ENCODE measurements at places on chromosomes 2 and 18.

DNA sequence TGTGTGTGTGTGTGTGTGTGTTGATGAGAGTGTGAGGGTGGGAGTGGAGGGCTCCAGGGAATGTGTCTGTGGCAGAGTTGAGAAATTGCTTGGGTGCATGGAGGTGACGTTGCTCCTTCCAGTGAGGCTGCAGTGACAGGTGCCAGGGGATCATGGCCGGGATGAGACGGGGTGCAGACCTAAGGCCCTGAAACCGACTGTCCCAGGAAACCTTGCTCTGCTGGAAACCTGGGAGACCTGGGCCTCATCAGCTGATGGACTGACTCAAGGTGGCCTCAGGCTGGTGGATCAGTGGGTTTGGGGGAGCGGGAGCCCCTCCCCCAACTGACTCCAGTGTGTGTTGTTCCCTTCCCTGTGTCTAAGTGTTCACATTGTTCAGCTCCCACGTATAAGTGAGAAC lies 56.6 kb downstream of the INHBB start:
- DNase-seq: no peak

DNA sequence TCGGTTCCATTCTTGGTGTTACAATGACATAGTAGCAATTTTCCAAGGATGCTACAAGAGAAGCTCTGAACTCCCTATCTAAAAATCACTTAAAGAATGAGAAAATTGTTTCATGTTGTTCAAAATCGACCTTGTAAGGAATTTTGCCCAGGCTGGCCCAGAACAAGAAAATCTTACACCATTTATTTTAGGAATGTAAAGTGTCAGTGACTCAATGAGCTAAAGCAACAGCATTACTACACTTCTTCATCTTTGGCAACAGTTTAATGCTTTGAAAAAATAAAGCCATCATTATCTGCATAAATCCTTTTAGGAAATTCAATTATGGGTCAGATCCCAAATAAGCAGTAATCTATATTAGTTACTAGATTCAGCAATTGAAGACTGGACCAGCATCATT lies 38.6 kb downstream of the SLC25A12 start:
- no peak for DNase-seq

GRCh38 chr2:178910005-178910404 lies 102.8 kb upstream of the TTN start:
- DNase-seq: no peak

DNA sequence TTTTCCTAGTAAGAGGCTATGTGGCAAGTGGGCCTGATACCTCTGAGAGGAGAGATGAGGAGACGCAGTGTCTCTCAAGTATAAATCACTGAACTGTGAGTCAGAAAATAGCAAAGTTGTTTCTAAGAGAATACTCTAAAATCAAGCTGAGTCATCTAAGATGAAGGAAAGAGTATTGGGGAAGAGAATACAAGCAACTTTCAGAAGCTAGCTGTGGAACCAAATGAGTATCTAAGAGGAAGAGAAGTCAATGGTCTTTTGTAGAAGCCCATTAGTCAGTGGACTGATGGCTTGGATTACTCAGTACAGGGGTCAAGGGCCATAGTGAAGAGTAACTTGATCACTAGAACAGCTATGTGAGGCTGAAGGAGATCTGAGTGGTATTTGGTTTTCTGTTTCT lies 2.7 kb upstream of the DCC start:
- no peak for DNase-seq

DNA sequence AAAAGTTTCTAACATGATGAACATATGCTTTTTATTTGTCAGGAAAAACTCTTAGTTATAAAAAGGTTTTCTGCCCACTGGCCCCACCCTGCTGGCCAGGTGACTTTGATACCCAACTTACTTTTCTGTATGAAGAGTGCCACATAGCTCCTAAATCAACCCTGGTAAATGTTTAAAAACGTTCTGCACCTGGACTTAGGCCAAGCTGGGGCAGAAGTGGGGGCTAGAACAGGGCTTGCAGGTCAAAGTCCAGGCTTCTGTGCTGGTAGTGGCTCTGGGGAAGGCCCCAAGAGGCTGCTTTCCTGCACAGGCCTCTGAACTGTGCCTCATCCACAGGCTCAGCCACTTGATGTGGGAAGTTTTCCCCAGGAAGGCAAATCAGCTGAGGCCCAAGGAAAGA lies 171.7 kb downstream of the ANKRD30B start:
- no peak for DNase-seq

- no peak for DNase-seq
Observed at GRCh38 chr18:36760598-36760997, 68.2 kb downstream of the TPGS2 start.

- DNase-seq: no peak
Observed at GRCh38 chr18:27181726-27182125, 3.4 kb downstream of the CHST9 start.

DNA sequence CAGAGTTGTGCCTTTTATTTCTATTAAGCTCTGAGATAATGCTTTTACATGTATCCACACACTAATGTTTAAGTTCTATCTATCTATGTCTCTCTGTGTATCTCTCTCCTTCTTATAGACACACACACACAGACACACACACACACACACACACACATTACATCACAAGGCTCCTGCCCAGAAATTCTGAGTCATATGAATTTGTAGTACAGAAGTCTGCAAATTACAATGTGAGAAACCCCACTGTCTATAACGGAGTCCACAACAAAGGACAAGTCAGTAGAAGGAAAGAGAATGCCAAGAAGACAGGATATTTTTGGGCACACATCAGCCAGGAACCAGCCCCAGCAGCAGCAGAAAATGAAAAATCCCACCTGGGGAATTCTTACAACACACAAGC lies 142.4 kb downstream of the EN1 start:
- DNase-seq: no peak

- DNase-seq: no peak
Observed at GRCh38 chr2:64731746-64732145, 78.0 kb upstream of the SERTAD2 start.

- no peak for DNase-seq
Observed at GRCh38 chr2:40150266-40150665, 301.6 kb downstream of the SLC8A1 start.

DNA sequence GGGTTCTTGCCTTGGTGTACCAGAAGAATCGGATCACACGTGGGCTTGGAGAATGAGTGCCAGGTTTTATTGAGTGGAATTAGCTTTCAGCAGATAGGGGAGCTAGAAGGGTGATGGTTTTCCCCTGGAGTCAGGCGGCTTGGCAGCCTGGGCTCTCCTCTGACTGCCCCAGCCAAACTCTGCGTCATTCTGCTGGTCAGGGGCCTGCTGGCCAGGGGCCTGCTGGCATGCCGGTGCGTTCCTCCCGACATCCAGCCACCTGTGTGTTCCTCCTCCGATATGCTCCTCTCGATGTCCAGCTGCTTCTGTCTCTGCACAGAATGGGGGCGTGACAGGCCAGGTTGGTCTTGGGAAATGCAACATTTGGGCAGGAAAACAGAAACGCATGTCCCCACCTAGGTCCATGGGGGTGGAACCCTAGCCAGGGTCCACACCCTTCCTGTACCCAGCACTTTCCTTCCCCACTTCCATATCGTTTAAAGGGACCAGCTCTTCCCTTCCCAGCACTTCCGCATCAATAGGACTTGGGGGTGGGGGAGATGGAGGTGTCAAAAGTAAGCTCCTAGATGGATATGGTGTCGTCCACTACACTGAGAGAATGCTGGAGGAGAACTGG lies 85.3 kb downstream of the VWA3B start:
- DNase-seq: no peak

GRCh38 chr2:129766374-129766993 lies 213.0 kb upstream of the RAB6C start:
- no peak for DNase-seq

DNA sequence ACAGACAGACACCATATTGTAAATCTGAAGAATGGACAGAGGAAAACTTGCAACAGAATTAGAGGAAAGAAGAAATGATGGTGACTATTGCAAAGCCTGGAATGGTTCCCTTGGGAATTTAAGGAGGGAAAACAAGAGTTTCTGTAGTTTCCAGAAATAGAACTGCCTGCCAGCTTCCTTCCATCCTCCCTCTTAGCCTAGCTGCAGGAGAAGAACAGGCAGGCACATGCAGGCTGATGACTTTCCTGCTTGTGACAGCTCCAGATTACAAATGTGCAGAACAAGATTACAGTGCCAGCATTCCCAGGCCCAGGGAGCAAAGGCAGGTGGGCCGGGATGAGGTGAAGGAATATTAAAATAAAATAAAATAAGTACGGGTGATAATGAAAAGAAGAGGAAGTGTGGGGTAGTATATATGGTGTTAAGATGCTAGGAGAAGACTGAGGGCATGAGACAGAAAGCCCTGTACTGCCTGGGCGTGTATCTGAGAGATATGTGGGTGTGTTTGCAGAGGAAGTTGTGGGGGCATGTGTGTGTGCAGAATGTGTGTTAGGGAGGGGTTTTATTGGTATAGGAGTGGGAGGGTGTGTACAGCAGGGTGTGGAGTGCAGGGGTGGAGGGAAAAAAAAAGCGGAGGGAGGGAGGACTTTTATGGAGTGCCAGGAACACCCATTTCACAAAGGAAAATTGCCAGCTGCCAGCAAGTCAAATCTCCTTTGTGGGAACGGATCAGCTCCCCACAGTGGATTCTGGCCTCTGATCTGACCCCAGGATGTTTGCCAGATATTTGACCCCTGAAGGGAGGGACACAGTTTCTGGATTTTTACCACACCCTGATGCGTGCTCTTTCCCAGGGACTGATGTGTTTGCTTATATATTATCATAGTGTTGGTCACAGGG lies 43.9 kb upstream of the NEMP2 start:
- DNase-seq: no peak

DNA sequence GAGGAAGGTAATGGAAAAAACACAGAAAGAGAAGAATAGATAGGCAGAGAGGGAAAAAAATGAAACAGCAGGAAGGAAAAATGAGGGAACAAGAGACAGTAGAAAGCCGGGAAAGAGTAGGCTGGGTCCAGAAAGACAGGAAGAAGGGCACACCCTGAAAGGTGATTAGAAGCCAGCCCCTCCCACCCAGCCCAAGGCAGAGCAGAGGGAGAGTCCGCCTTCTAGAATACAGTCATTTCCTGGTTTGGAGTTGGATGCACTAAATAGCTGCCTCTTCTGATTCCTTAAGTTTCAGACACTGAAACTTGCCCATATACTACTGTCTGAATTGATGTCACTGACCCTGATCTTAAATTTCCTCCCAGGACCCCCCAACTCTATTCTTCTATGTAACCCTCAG lies 17.9 kb upstream of the DSG3 start:
- DNase-seq: no peak

DNA sequence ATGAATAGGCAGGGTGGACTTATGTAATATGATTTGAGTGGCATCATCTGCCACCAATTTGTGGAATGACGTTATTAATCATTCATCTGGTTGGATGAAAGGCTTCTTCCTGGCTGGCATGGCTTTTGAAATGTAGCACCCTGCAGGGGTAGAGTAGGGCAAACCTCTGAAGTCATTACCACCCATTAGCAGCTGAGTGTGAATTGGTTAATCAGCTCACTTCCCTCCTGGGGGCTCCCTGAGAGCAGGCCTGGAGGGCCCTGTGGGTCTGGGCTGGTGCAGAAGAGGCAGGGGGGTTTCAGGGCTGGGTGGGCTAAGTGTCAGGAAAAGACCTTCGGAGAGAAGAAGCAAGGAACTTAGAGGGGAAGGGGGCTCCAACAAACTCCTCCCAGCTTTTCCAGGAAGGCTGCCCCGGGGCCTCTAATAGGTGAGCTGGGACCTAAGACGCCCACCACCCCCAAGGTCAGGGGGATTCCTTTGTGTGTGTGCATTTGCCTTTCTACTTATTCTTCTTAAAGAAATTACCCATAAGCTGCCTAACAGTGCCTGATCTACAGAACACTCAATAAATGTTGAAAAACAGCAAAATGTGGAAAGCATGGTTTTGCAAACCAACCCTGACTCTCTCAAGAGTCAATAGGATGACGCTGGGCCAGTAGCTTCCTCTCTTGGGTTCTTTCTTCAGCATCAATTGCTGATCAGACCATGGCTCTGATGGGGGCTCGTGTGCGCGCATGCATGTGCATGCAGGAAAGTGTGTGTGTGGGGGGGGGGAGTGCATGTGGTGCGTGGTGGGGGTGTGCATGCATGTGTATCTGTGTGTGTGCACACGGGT lies 49.7 kb upstream of the ZNF516 start:
- peak; percentile 91 for DNase-seq

DNA sequence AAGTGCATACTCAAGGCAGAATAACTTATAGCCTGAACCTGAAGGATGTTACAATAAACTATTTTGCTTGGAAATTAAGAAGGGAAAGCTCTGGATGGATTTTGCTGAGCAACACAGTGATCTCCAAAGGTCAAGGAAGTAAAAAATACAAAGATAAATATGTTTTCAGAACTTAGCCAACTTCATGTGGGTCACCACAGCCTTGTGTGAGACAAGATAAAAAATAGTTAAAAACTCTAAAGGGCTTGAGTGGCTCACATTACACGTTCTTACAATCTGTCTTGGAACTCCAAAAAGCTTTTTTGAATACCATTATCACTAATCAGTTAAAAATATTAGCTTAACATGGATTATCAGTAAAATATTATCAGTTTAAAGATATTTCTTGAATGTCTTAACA lies 28.9 kb upstream of the MTX2 start:
- DNase-seq: no peak

GRCh38 chr18:35431374-35431741 lies 54.2 kb upstream of the ZNF396 start:
- DNase-seq: no peak

DNA sequence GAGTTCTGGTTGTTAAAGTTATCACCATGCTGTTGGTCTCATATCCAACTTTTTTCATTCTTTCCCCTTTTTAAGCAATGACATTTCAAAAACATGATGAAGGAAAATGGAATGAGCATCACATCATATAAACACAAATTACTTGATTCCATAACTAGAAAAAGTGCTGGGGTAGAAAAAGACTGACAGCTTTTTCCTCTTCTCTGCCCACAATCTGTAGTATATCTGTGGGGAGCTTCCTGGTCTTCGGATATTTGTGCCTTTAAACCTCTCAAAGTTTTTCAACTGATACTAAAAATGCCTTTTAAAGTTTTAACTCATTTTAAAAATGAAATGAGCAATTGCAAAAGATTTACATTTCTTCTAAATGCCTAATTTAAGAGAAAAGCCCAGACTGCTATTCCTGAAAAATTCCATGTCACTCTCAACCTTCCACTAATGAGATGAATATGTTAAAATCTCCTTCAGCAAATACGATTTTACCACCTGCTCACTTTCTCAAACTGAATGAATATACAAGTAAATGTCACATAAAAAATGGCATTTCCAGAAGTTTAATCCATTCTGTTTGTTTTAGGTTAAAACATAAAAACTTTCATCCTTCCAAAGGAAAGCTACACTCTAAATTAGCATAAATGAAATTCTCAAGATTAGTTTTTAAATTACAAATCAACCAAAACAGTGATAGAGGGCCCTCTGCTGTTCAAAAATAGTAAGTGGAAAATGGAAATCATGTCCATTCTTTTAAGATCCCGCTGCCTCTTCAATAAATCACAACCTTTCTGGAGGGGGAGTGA lies 2.1 kb downstream of the DNAH7 start:
- no peak for DNase-seq

DNA sequence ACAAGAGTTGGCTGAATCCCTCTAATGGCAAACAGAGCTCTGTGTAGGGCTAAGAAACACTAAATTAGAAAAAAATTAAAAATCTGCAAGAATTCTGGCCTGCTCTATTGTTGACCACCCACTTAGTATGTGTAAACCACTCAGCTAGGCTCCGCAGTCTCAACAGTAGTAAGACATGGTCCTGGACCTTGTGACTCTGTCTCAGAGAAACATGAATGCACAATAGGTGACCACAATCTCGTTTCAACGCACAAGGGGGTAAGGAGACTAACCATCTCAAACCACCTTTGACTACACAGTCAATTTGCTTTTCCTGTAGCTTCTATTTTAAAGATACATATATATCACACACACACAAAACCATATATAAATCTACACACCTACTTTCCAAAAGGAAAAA lies 16.5 kb downstream of the SEPTIN10 start:
- DNase-seq: no peak

GRCh38 chr2:177572236-177572671 lies 179.7 kb downstream of the AGPS start:
- DNase-seq: no peak
